ENCODE measurements at places on chromosomes 11 and 22.

- DNase-seq = no peak
These were observed 27.4 kb upstream of the PANX2 start for GRCh38 chr22:50143096-50143495.

- DNase-seq = no peak
These were observed 3.7 kb upstream of the KCNE3 start for GRCh38 chr11:74471037-74471436.

DNA sequence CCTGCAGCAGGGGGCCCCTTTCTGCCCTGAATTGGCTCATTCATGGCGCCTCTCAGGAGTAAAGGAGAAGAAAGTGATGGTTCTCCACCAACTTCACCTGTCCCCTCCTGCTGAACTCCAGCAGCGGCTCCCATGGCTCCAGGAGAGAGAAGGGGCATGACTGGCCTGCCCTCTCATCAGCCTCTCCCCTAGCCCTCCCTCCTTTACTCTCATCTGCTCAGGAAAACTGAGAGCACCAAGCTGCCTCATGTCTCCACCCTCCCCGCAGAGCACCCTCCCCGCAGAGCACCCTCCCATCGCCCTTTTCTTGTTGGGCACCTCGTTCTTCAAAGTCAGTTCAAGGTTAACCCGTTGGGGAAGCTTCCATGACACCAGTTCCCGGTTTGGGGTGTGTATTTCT is 82.1 kb upstream of the ATXN10 start:
- no peak for DNase-seq

DNA sequence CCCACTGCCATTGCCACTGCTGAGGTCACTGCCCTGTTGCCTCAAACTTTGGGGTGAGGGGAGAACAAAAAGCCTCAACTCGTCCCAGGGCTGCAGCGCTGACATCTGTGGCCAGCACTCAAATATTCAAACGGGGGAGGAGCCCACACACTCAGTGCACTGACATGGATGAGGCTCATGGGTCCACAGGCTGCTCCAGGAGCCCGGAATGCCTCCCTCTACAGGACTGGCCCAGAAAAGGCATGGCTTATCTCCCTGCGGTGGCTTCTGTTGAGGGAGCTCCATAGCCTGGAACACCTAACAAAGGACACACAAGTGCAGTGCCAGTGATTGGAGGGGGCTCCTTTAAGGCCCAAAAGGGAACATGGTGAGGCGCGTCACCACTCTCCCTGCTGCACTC is 341.1 kb upstream of the LUZP2 start:
- no peak for DNase-seq

DNA sequence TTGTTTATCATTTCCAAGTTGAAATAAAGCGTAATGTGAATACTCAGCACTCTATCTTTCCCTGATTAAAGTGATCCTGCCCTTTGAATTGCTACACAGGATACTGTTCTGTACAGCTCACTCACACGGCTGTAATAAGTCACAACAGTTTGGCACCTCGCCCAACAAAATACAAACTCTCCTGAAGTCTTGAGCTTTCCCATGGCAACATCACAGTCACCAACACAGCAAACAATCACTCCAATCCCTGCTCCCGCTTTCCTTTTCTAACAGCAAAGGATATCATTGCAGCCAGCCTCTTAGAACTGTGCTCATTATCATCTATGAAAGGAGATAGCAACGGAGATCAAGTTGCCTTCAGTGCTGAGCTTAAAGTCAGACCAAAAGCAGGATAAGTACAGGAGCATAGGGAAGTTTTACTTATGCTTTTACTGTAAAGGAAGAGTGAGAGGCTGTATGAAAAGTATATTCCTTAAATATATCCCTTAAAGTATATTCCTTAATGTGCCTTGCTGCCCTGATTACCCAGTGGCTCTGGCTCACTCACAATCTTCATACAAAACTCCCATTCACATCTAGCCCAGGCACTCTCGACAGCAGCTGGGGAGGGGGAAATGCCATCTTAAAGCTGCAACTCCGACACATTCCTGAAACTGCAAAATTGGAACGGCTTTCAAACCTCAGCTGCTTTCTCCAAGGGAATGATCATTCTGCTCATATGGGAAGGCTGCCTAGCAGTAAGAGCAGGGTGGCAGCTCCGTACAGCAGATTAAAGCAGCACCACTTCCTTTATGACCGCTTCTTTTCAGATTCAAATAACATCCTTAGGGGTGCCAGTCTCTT is 35.8 kb downstream of the MAML2 start:
- DNase-seq = peak; percentile 92

DNA sequence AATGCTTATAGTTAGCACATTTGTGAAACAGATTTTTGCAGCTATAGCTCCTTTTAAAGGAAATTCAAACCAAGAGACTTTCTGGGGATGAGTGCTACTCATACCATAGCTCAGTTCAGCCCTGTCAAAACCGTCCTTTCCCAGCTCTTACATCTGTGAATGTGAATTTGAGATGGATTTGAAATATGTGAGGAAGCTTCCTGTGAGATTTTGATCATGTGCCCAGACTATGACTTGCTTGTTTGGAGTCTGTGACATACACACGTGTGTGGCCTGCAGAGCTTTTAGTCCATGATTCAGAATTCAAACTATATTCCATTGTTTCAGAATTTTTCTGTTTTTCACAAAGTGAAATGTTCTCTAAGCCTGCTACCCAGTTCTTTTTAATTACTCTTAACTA is 4.4 kb upstream of the MMP1 start:
- DNase-seq = no peak

GRCh38 chr11:10657308-10658271 is 36.0 kb downstream of the IRAG1 start:
- DNase-seq = no peak

DNA sequence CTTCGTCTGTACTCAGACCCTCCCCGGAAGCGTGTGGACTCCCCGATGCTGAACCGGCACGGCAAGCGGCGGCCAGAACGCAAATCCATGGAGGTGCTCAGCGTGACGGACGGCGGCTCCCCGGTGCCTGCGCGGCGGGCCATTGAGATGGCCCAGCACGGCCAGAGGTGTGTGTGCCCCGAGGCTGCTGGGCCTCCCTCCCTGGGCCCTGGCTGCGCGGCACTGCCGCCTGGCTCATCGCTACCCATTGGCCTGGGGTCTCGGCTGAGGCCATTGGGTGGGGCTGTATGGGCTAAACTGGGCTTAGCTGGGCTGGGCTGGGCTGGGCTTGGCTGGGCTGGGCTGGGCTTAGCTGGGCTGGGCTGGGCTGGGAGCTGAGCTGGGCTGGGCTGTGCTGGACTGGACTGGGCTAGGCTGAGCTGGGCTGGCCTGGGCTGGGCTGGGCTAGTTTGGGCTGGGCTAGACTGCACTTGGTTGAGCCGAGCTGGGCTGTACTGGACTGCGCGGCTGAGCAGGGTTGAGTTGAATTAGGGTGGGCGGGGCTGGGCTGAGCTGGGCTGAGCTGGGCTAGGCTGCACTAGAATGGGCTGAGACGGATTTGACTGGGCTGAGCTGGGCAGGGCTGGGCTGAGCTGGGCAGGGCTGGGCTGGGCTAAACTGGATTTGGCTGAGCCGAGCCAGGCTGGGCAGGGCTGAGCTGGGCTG is 40.7 kb downstream of the MOB2 start:
- DNase-seq = no peak

- DNase-seq = peak; percentile 94
These were observed 113.7 kb downstream of the PTPRJ start for GRCh38 chr11:48093795-48094642.

DNA sequence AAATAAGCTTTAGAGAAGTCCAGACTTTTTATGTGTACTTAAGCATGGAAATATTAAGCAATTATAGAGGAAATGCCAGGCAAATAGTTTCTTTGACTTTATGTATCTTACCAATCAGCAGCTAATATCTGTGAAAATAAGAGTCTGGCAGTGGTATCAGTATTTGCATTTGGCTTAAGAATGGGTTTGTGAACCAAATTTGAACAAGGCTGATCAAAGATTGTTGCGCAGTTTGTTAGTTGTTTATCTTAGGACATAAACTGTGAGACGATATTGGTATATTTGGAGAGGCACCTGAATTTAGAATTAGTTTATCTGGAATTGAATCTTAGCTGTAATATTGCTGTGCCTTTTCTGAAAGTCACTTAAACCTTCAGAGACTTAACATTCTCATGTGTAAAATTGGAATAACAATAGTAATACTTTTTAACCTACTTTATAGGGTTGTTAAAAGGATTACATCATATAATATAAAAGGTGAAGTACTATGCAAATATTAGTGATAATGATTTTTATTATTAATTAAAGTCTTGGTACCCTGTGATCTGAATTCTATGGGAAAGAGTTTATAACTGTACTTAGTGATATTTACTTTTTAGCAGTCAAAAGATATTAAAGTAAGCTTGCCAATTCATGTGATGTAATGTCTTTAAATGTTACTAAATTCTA is 66.4 kb downstream of the DYNC2H1 start:
- no peak for DNase-seq

DNA sequence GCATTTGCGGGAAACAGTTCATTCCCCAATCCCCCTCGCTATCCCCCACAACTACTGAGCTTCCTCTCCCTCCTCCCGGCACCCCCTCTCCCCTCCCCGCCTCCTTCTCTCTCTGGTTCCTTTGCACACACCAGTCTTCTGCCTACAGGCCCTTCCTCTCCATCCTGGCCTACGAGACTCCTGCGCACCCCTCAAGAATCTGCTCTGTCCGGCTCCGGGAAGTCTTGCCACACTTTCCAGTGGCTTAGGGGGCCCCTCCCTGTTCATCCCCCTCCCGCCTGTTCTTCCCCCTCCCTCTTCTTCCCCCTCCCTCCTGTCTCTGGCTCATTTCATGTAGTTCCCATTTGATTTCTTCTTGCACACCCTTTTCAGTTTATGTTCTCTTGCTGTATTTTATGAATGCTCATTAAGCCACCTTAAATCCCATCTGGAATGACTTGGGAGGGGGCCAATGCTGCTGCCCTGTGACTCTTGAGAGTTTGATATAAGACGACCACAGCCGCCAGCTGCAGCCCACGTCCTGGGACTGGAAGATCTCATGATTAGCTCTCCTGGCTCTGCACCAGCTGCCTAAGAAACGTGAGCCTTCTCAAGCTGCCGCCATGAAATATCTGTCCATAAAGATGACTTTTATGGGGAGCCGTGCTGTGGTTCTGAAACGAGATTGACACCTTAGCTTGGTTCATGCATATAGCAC is 50.9 kb downstream of the RPS6KA4 start:
- no peak for DNase-seq

DNA sequence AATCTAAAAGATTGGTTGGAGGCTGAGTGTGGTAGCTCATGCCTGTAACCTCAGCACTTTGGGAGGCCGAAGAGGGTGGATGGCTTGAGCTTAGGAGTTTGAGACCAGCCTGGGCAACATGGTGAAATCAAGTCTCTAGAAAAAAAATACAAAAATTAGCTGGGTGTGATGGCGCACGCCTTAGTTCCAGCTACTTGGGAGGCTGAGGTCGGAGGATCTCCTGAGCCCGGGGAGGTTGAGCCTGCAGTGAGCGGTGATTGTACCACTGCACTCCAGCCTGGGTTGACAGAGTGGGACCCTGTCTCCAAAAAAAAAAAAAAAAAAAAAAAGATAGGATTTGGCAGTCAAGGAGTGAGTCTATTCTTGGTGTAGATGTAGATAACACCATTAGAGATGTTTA is 10.6 kb downstream of the FOLR1 start:
- DNase-seq = no peak

- DNase-seq = no peak
These were observed 189.5 kb downstream of the PGR start for GRCh38 chr11:100940111-100940510.

- DNase-seq = peak; percentile 28
These were observed at the start of gene NOX4 for GRCh38 chr11:89490981-89491690. NOX4 (minus strand) TSS chr11:89491375; CDS start chr11:89491246, 129 bp downstream.

DNA sequence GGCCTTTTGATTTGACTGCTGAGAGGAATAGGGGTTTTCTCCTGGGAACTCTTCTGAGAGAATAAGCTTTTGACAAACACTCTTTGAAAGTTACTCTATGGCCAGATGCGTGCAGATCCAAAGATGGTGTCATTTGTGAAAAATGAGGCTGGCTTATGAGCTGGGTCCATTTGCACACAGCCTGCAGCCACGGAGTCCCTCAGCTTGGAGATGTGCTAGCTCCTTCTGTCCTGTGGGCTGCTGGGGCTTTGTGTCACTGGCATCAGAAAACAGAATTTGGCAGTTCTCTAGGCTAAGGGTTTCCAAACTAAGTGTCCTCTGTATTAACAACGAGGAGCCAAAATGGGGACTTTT is 702.4 kb downstream of the NTM start:
- no peak for DNase-seq

- no peak for DNase-seq
These were observed 8.0 kb downstream of the RAB6A start for GRCh38 chr11:73752903-73753302.

- no peak for DNase-seq
These were observed 23.8 kb downstream of the TPBGL start for GRCh38 chr11:75264356-75264755.

DNA sequence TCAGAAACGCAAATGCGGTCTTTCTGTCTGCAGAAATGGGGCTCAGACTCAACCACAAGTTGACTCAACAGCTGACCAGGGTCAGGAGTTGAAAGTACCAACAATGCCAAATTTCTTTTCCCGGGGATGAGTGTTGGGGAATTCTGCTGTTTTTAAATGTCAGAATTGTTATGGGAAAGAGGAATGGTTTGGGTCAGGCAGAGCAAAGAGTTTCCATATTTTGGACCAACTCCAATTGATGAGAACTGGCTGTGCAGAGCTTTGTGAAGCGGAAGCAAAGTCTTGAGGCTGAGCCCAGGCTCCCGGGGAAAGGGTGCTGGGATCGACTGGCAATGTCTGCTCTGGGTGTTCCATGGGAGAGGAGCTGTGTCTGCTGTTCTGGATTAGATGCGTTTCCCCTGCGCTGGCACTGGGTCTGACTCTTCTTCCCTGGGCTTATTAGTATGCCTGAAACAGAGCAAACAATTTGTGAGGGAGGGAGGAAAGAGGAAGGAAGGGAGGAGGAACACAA is 36.2 kb downstream of the TXN2 start:
- DNase-seq = no peak

DNA sequence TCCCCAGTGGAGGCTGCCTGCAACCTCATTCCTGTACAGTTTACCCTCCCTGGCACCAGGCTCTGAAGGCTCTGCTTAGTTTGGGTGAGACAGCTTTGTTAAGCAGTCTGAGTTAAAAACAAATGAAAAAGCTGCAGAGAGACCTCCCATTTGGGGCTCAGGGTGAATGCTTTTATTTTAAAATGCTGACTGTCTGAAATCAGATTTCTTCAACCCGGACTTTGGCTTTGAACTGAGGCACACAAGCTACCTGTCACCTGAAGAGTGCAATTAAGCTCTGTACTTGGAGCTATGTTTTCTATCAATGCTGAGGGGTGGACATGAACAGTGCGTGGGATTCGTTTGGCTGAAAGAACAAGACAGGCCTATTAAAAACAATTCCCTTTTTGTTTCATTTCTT is 217.5 kb upstream of the SORL1-AS1 start:
- no peak for DNase-seq

DNA sequence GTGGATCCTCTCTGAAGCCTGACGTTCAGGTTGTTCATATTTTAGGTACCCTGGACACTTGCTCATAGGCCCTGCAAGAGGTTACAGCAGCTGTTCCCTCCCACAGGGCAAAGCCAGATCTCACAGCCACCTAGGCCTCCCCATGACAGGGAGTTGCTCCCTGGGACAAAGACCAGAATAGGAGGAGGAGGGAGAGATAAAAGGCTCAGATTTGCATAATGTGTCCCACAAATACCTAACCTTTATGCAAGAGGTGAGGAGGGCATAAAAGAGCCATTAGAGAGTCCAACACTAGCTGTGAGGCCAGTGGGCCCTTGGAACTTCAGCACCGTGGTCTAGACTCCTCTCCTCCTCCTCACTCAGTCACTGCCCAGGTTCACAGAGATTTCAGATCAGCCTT is 33.8 kb downstream of the ZNF280B start:
- DNase-seq = no peak

- no peak for DNase-seq
These were observed 53.2 kb upstream of the HEPHL1 start for GRCh38 chr11:93967944-93968343.
